NCI-H510A (cell line): ENCODE measurements at places on chromosomes 1 and 21.

DNA sequence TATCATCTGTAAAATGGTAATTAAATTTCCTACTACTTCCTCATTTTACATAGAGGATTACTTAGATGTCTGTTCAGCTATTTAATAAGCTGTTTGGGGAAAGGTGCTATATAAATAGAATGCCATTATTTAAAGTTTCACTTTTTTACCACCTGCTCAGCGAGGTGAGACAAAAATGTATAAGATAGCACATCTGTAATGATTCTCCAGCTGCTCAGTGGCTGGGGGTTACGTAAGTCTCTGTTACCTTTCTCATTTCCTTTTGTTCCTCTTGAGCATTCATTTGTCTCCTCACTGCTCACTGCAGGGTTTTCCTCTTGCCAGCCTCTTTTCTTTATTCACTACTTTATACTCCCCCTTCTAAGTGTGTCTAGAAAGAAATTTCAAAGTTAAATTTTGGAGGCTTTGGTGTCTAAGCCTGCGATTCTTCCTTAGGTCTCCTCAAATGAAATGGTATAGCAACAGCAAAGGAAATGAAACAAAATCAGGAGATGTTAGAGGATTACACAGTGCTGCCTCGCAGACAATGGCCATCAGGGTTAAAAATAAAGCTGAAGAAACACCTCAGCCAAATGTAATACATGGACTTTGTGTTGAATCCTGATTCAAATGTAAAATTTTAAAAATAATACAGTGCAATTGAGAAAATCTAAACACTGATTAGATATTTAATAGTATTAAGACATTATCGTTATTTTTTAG, 6.8 kb downstream of the RGS8 start:
- no peak for DNase-seq

- no peak for DNase-seq
These were observed 93.9 kb downstream of the CDC7 start for GRCh38 chr1:91594383-91595055.

GRCh38 chr1:238649200-238649599, 737.2 kb upstream of the CHRM3 start:
- no peak for DNase-seq

GRCh38 chr1:241020851-241021697, 335.9 kb downstream of the RGS7 start:
- DNase-seq: no peak

- no peak for DNase-seq
These were observed 926 bp upstream of the DFFA start for GRCh38 chr1:10473145-10473765.

DNA sequence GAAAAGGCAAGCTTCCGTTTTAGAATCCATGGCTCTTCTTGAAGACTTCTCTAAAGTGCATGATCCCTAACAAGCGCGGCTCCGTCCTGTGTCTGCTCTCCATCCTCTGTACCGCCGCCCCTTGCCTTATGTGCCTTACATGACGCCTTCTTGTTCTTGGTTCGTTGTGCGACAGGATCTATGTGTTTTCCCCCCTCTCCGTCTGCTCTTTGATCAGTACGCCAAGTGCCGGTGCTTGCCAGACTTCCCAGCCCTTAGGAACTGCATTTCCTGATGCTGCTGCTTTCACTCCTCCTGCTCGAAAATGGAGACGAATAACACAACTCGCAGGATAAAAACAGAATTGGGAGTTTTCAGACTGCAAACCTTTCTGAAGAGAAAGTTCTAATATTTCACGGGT, 13.1 kb downstream of the NDUFV3 start:
- no peak for DNase-seq

DNA sequence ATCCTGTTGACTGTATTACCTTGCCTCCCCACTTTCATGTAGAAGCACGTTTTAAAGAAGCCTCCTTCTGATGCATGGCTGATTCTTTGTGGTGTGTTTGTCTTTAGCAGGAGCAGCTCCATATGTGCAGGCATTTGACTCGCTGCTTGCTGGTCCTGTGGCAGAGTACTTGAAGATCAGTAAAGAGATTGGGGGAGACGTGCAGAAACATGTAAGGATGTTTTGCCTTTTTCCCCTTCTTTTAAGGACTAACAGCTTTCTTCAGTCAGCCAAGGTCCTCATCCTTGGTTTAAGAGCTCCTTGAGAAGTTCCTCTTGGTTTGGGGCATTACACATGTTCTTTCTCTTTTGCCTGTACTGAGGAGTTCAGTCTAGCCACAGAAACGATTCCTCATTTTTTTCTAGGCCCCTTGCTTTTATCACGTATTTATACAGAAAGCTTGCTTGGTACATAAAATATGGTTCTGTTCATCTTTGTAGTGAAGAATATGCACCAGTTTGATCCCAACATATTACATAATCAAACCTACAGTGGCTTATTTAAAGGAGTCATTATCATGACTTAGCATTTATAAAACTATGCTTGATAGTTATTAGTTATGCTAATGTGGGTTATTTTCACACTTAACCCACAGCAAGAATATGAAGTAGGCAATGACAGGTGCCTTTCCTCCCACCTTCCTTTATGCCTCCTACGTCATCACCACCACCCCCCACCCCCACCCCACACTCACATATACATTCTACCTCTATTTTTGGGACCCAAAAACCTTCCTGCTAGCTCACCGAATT, 19.6 kb downstream of the CAP1 start:
- DNase-seq: no peak

DNA sequence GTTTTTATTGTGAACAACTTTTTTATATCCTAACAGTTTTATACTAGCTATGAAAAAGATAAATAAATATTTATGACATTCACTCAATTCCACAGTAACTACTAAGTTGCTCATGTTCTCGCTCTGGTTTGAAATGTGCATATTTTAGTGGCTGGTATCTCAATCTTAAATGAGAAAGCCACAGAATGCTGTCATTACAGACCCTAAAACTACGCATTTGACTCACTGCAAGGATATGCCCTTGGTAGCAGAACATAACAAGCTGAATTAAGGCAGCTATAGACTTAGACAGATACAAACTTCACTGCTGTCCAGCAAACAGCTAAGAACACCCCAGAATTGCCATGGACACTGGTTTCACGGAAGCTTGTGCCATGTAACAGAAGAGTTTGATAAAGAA, 19.0 kb downstream of the DAB1 start:
- no peak for DNase-seq

- no peak for DNase-seq
These were observed 102.1 kb downstream of the KCND3 start for GRCh38 chr1:111887385-111887784.

GRCh38 chr1:35603468-35603867, 30.4 kb downstream of the TFAP2E start:
- no peak for DNase-seq

GRCh38 chr1:100611086-100611485, 73.1 kb downstream of the GPR88 start:
- DNase-seq: no peak
